ENCODE measurements at places on chromosomes 5 and 9.

DNA sequence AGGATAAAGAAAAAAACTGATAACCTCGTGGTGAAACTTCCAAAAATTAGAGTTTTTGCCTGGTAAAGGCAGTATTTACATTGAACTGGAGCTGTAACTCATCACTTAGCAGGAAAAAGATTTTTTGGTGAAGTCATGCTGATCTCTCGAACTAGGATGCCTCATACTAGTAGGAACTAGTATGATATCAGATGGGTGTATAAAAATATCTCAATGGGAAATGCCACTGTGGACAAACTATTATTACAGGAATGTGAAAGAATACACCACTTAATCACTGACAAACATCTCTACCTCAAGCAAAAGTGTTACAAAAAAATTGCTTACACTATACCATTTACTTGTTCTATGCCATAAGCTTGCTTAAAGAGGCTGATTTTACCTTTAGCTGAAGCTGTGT lies 28.4 kb downstream of the RFX3 start:
- DNase-seq, result no peak

DNA sequence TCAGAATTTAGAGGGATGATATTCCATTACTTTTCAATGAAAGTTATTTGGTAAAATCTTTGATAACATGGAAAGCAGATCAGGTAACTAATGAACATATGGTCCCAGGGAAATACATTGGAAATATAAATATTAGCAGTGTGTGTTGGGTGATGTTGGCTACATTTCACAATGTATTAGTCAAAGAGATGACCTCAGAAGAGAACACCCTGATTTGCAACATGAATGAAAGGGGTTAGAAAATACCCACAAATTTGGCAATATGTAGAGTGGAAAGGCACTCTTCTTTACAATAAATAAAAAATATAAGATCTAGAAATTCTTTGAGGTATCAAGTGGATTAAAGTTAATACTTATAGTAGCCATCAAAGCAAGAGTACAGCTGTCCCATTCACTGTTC lies 606.7 kb downstream of the PSAT1 start:
- no peak for DNase-seq

- DNase-seq, result no peak
These were observed 76.8 kb downstream of the PRLR start for GRCh38 chr5:35153375-35153932.

GRCh38 chr9:72636621-72637020 lies 115.2 kb downstream of the TMC1 start:
- DNase-seq, result no peak

GRCh38 chr5:17355586-17356346 lies 138.3 kb downstream of the BASP1 start:
- no peak for DNase-seq

DNA sequence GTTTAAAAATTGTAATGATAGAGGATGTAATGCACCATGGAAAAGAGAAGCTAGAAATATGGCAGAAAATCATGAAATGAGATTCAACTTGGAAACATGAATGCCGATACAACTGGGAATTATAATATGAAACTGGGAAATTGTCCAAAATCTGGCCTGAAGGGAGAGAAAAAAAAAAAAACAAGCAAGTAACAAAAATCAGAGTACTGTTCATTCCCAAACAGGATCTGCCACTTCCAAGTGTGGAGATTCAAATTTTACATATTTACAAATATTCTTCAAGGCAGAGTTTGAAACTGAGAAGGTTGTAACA lies 56.6 kb upstream of the MOCS2 start:
- DNase-seq, result no peak

DNA sequence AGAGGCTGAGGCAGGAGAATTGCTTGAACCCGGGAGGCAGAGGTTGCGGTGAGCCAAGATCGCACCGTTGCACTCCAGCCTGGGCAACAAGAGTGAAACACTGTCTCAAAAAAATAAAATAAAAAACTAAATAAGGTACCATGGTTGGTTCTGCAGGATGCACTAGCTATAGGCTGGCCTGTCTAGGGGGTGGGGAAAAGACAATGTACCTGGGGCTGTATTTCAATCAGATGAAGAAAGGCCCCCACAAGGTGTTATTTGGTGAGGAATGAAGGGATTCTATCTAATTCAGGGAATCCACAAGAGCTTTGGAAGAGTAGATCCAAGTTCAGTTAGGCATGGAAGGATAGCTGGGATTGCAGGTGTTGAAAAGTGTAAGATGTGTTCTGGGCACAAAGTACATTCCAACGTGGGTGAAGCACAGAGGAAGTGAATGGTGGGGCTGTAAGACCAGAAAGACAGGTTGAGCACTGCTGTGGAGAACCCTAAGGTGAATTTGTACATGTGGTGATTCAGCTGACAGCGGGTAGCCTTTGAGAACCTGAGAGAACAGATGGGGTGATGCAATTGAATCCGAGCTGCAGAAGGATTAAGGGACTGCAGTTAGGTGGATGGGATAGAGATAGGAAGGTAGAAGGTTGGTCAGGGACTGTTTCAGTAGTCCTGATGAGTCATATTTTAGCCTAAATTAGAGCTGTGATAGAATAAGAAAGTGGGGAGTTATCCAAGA lies 71.8 kb downstream of the CAST start:
- no peak for DNase-seq

- DNase-seq, result no peak
These were observed 146.0 kb downstream of the CACNA1B start for GRCh38 chr9:138023394-138024124.

GRCh38 chr5:96245140-96246091 lies 187.6 kb downstream of the PCSK1 start:
- DNase-seq, result no peak

GRCh38 chr5:135399794-135400542 lies 937 bp upstream of the MACROH2A1 start:
- no peak for DNase-seq

- DNase-seq, result no peak
These were observed 148.4 kb downstream of the TTLL11 start for GRCh38 chr9:121944711-121945191.

- no peak for DNase-seq
These were observed 425.6 kb downstream of the KIAA0825 start for GRCh38 chr5:94192658-94193391.

DNA sequence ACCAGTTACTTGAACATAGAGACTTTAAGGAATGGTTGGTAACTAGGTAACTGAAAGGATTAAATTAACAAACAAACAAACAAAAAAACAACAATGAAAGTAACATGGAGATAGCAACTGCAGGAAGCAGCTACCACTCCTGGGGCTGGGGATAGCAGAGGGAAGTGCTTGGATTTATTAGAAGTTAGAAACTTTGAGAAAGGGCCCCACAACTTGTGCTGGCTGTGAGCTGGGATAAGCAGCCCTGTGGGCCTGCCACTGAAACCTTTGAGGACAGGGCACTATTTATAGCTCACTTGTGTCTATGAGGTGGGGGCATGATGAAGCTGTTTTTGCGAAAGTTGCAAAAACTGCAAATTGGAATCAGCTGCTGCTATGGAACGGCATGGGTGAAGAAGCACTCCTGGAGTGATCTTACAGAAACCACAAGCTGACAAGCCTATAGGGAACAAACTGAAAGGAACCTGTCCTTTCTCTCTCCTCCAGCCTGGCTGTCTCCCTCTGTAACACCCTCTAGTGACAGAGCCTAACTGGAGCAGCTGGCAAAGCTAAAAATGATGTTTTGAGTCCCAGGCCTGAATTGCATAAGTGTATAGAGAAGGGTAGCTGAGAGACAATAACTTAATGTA lies 91.4 kb upstream of the RANBP6 start:
- no peak for DNase-seq

DNA sequence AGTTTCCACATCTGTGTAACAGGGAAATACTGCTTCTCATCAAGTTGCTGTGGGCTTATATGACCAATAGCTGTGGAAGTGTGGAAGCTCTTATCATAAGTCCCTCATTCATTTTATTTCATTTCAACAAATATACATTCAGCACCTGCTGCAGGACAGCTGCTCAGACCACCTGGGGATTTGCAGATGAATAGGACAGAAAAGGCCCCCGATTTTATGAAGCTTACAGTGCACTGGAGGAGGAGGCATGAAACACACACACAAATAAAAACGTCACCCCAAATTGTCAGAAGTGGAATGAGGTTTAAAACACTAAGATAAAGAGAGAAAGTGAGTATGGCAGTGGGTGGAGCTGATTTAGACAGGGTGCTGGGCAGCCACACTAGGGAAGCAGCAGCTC lies 107.2 kb downstream of the DRD1 start:
- DNase-seq, result no peak

DNA sequence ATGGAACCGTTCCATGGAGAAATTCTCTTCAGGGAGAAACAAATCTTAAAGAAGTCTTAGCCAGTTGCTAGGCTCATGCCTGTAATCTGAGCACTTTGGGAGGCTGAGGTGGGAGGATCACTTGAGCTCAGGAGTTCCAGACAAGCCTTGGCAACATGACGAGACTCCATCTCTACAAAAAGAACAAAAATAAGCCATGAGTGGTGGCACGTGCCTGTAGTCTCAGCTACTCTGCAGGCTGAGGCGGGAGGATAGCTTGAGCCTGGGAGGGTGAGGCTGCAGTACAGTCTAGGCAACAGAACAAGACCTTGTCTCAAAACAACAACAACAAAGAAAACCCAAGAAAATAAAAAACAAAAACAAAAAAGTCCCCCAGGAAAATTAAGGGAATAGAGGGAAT lies 8.2 kb downstream of the HSPB3 start:
- no peak for DNase-seq

GRCh38 chr5:35308421-35308820 lies 78.1 kb upstream of the PRLR start:
- no peak for DNase-seq

- DNase-seq, result no peak
These were observed 52.7 kb downstream of the COL5A1 start for GRCh38 chr9:134694368-134694665.

GRCh38 chr5:151758141-151758429 lies 346 bp downstream of the ATOX1 start:
- DNase-seq, result no peak

DNA sequence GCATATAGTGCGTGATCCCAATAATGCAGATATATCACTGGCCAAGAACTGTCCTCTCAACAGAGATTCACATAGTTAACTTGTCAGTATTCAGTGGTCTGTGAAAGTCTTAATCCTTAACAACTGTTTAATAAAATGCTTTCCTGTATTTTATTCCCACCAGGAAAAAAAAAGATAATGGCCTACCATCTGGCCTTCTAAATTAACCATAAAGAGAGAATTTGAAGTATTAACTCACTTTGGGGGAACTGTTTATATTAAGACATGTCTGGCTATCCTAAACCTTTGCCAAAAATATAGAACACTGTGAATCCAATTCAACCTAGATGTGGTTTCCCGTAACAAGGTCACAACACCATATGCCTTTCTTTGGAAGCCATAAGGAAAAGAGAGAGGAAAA lies 818 bp upstream of the FREM1 start:
- no peak for DNase-seq

DNA sequence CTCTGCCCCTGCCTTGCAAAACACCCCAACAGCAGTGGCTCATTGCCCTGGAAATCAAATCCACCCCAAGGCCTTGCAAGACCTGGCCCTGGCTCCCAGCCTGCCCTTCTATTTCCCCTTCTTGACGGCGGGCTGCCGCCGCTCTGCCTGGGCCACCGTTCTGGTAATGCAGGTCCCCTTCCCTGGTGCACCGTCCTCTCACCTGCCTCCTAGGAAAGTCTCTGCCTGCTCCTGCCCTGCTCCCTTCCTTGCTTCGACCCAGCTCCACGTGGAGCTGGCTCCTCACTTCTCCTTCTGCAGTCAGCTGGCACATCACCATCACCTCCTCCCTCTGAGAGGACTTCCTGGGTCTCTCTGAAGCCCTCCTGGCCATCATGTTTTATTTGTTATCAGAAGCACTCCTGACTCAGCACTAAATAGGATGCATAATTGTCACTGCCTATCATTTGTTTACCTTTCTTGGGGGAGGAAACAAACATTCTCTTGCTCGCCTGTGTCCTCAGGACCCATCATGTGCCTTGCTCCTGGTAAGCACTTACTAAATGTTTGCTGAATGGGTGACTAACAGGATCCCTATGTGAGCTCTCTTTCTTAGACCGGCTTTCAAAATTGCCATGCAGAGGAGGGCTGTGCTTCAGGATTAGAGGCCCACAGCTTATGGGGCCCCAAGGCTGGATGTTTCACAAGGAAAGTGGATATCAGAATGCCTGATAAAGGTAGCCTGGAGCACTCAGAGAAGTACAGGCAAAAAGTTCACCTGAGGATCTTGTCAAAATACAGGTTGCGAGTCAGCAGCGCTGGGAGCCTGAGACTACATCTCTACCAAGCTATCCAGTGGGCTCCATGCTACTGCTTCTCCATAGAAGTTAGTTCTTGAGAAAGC lies 19.6 kb upstream of the C5orf47 start:
- DNase-seq, result no peak

- DNase-seq, result no peak
These were observed 6.0 kb downstream of the POLR3G start for GRCh38 chr5:90480699-90481098.

DNA sequence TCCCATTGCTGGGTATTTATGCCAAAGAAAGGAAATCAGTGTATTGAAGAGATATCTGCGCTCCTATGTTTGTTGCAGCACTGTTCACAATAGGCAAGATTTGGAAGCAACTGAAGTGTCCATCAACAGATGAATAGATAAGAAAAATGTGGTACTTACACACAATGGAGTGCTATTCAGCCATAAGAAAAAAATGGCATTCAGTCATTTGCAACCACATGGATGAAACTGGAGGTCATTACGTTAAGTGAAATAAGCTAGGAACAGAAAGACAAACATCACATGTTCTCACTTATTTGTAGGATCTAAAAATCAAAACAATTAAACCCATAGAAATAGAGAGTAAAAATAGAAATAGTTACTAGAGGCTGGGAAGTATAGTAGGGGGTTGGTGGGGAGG lies 1133.1 kb upstream of the ACO1 start:
- no peak for DNase-seq

GRCh38 chr9:78607853-78608252 lies 310.9 kb downstream of the PSAT1 start:
- no peak for DNase-seq

GRCh38 chr5:62722360-62722759 lies 143.7 kb downstream of the LRRC70 start:
- no peak for DNase-seq

DNA sequence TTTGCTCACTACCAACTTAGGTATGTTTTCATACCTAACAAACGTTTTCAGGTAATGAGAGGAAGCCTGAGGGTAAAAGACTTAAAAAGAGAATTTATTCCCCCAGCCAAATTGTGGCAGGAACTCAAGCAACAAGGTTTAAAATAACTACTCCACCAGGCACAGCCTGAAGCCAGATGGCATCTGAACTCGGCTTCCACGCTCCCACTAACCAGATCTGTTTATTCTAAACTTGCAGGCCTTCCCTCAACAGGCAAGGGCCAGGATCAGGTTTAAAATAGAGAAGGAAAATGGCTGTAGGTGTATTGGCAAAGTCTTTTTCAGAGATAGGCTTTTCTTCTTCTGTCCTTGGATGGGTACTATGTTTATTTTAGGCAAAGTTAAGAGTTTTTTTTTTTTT lies 89.4 kb downstream of the OTULIN start:
- DNase-seq, result no peak

DNA sequence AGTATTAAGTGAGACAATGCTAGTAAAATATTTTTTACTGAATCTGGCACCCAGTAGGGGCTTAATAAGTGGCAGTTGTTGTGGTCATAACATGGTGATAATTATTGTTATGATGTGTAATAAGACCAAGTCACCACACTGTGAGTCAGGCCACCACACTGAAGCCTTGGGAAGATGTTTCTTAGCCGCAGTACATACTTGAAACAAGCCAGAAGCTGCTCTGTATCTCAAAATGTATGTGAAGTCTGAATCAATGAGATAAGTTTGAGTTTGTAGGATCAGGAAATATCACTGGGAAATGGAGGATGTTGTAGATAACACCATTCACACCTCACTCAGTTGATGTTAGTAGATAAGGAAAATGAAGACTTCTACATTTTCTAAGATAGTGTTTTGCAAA lies 51.3 kb upstream of the PTPN3 start:
- DNase-seq, result no peak
